ENCODE measurements at places on chromosomes 5 and 9. TPM values are rescaled to one million over a fixed set of nuclear protein-coding genes. Genes with fewer than 3 reads are reported as not detected.
A peak's percentile ranks its signal among the peaks of the same experiment; 100 is the strongest.

- DNase-seq, result no peak
Measured at GRCh38 chr9:651371-651770, 190.1 kb upstream of the DMRT1 start.

DNA sequence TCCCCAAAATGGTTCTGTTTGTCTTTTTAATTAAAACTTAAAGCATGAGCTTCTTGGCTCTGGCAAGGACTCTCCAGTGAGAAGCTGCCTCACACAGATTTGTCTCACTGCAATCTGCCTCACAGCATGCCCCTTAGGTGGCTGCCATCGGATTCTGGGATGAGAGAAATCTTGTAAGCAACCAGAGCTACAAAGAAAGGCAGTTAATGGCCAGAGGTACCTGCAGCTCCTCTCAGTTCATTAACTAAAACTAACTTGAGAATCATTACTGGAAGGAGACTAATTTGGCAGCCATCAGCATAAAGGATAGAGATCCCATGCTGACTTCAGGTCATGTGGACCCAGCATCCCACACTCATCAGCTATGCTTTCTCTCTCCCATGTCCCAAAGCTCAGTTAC lies 220.6 kb upstream of the DMAC1 start:
- DNase-seq, result no peak

- DNase-seq, result peak; percentile 82
Measured at GRCh38 chr5:74206579-74207550, 433.7 kb downstream of the ENC1 start.

DNA sequence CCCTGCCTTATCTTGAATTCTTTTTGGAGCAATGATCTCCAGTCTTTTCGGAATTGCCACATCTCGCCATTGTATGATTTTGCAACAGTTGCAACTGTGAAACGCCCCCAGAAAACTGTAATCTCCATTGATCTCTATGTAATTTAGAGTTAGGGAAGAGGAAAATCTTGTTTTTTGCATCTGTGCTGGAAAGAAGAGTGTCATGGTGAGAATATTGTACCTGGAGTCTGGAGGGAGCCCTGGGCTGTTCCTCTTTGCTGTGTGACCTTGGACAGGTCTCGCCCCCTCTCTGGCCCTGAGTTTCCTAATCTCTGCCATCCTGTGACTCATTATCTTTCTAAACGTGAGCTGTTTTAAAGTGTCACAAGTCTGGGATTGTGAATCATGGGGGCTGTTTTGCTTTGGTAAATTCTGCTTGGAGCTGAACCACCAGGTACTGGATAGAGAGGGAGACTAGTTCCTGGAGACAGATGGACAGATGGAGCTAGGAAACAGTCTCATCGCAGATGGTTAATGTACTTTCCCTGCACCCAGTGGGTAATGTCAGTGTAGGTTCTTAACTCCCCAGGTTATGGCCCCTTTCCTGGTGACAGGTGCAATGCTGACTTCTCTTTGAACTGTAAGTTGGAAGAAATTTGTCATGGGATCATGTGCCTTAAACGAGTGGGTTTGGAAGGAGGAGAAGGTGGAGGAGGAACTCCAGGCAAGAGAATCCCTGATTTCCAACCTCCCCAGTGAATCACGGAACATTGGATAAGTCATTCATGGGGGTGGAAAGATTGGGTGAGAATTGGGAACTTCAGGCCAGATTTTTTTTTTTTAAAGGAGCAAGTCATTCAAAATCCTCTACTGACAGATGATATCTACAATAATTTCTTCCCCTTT lies 19.6 kb downstream of the PPARGC1B start:
- peak; percentile 61 for DNase-seq

DNA sequence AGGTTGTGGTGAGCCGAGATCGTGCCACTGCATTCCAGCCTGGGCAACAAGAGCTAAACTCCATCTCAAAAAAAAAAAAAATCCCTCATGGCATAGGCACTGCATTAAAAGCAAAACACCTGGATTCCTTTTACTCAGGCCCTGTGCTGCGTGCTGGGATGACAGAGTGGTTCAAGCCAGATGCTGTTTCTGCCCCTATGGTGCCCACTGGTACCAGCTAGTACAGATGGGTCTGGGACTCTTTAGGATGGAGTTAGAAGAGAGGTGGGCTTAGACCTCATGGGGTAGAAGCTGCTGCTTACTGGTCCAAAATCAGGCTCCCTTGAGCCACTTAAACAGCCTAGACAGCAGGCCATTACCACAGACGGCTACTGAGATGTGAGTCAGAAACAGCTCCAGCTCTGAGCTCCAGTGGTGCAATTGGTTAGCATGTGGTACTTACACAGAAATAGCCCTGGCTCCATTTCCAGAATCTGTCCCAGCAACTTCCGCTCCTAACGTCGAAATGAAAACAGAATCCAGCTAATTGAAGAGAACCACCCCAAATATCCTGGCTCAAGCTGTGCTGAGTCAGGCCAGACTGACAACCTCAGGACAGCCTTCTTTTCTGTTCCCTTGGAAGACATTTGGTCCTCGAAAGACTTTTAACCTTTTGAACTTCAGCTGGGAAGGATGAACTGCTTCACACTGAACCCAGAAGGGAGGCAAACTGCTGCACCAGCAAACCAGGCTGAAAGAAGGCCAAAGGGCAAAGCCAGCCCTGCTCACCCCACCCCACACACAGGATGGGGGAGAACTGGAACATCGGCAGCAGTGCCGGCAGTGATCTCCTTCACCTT lies 15.5 kb downstream of the C5orf15 start:
- DNase-seq, result peak; percentile 87

DNA sequence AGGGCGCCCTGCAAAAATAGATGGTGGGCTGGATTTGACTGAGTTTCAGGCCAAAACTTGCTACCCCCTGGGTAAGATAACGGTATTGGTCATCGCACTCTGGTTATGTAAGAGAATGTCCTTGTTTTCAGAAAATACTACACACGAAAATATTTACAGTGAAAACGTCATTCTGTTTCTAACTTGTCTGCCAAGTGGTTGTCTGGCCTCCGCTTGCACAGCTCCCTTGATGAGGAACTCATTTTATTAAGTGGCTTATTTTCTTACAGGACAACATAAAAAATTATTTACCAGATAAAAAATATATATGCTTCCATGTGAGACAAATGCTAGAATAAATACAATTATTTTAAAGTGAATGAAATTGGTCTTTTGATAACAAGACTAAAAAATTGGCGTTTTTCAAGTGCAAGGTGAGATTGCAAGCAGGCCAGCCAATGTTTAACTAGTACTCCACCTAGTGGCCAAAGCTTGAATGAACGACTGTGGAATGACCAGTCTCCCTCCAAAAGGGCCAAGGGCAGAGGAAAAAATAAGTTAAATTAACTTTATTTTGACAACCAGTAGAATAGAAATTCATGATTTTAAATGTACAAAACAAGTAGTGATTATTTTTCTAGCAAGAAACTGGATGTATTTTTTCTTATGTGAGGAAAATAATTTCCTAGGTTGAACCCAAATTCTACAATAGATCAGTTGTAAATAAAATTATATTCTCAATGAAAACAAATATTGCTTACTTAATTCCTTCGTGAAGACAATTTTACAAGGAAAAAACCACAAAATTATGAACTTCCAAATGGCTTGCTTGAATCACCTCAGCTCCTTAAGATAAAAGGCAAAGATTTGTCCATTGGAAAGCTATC lies 93.2 kb downstream of the ZFAND5 start:
- peak; percentile 46 for DNase-seq

DNA sequence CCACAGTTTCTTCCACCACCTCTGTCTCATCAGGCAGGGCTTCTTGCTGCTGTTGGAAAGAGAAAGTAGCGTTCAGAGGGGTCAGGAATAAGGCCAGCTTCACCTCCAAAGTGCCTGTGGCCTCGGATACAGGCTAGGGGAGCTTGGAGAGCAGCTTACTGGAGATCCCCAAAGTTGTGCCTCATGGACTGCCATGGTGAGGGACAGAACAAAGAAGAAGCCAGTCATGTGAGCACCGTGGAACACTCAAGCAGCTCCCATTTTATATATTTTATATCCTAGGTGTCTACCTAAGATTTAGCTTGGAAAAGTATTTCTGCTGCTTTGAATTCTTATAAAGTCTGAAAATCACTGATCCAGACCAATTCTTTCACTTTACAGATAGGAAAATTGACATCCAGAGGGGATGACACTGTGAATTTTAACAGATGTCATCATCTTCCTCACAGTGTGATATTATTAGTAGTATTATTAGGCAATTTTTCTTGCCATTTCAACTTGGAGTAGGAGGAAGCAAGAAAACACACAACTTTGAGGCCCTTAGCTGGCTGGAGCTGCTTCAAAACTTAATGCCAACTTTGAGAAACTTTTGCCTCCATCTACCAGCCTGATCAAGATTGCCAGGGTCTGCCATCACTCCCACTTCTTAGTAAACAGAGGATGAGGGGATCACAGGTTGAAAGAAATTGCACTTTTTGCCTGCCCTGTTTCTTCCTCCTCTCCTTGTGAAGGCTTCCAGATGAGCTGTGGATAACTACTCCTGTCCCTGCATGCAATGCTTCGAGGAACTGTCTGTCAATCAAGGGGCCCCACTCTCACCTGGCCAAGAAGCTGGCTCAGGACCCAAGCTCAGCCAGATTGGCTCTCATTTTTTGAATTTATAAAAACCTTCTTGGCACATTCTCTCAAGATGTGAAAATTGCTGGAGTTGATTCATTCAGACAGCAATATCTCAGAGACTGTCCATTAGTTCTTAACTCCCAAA lies 11.8 kb downstream of the SPARC start:
- no peak for DNase-seq

ISL1 gene
- total RNA-seq, result 1.9 TPM

OLFML2A gene
- 0.69 TPM for total RNA-seq

PCDHGC5 gene
- 1.4 TPM for total RNA-seq

ACOT12 gene
- total RNA-seq, result 0.03 TPM
